ENCODE measurements at places on chromosomes 2 and 18.

DNA sequence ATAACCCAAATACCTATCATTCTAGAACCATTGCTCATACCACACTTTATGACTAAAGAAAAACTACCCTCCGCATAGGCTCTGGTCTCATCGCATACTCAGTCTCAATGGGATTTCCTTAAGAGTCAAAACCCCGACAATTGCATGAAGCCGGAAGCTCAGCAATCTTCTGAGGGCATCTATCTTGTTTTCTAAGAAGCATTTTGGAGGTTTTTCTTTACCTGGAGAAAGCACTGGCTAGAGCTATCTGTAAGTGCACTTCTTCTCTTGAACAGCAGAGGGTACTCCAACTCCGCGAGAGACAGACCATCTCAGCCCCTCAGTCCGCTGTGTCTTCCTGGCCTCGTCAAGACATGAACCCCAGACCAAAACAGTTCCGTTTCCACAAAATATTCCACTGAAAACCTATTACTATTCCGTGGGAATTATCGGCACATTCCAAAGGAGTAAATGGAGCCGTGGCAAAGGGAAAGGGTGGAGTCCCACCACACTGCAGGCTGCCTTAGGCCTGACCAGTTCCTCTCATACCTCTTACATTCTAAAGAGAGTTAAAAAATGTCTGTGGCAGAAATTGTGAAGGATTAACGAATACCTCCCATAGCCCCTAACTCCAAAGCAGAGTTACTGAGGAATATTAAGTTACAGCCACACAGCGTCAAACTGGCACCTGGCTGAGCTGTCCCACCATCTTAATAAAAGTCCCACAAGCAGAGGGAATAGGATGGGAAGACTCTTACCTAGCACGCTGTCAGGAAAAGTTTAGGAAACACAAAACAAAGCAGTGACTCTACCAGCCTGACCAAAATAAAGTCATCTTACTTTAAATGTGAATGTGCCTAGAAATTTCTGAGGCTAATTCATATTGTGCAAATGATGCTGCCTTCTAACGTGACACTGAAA is 325.6 kb upstream of the VRK2 start:
- no peak for DNase-seq

DNA sequence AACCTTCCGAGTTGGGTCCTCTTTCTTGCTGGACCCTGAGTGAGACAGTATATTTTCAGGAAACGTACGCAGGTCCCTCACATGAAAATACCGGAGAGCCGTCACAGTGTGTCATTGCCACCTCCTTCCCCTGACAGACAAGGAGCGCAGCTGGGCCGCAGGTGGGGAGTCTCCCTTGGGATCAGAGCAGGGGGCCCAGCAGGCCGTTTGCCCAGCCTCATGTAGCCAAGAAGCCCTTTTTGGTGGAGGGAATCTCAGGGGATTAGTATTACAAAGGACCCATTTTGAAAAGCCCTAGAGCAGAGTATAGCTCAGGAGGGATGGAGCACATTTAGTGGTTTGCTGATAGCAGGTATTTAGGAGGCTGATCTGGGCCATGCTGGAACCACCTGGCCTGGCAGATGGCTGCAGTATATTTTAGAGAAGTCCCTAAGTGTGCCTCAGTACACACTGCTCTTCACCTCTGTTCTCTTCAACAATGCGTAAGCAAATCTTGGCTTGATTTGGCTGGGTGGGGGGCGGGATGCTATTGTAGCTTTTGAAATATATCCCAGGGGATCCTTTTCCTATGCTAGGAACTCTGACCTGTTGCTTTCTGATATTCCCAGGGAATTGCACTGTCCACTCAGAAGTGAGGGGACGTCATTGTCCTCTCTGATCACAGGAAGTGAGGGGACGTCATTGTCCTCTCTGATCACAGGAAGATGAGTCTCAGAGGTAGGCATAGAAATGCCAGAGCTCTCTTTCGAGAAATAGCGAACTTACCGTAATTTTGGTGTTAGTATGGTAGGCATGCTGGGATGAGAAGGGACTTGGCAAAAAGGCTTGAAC is 171.9 kb downstream of the HRH4 start:
- no peak for DNase-seq

- DNase-seq: no peak
Observed at GRCh38 chr2:174153757-174154680, 94.3 kb downstream of the OLA1 start.

DNA sequence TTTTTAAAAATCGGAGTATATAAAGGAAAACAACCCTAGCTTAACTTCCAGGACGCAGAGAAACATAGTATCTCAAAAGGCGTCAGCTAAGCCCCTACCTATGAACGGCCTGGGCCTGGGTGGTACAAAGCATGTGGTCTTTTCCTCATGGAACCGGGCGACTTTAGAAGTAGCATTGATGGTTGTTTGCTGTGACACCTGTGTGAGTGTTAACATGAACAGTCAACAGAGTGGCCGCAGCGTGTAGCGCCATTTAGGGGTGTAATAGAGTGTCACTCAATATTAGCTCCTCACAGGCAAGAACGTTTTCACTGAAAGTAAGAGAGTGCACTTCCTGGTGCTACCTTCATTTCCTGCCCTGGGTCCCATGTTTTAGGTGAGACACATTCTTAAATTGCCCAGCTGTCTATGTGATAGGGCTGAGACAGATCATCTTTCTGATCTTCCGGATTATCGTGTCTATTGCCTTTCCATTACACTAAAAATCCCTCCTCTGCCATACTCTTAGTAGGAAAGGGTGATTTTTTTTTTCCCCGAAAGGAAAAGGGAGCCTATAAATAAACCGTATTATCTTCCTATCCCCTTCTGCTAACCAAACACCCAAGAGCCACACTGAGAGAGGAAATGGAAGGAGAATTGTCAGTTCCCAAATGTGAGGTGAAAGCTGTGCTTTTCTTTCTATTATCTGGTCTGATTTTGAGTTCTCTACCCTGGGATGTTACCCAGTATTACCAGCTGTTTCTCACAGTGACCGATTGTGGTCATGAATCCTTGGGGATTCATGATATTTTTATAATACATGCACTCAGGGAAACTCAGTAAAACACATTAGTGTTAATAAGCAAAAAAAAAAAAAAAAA is 1.3 kb downstream of the GORASP2 start:
- no peak for DNase-seq

DNA sequence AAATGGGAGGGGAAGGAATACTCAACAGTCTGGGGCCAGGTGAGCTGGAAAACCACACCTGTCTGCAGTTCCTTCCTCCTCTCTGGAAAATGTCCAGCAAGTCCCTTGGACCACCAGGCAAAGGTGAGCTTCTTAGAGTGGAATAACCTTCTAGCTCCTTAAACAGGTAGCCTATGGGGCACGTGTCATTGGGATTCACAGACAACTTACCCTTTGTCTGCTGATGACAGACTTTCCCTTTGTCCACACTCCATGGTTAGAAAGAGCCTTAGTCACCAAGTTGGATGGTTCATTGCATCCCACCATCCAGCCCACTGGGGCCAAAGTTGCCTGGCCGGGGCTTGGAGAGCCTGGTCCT is 98.0 kb upstream of the ITGA6 start:
- no peak for DNase-seq

GRCh38 chr2:236254001-236254400 is 10.2 kb downstream of the ASB18 start:
- no peak for DNase-seq

DNA sequence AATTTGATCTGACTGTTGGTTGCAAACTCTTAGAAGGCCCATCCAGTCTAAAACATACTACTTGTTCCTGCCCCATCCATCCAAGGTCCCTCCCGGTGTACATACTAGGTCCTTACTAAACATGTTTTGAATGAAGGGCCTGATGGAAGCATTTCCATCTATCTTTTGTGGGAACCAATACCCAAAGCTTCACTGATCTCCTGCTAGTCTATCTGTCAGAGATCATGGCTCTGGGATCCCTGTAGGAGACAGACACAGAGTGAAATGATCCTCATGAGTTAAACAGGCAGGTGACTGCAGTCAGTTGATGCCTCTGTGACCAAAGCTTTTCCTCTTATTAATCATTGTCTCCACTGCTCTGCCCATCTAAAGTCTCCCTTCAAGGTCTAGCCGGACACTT is 115.0 kb downstream of the ST6GAL2 start:
- no peak for DNase-seq

DNA sequence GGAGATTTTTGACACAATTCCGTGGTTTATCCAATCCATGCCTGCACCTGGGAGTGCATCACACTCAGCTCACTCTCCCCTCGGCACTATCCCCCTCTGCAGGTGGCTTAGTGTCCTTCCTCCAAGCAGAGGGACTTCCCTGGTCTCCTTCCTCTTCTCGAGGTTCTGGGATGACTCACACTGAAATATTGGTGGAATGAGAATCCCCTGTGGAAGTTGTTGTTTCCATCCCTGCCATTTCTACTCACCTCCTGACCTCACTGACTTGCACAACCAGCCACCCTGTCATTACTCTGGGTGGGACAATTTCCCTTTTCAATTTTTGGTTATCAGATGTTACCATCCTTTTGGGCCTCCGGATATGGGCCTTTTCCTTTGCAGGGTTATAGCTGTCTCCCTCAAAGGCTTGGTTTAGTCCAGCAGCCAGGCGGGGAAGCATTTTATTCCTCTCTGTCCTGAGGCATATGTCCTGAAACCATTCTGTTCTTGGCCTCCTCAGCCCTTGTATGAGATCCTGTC is 59.9 kb downstream of the PTPRM start:
- no peak for DNase-seq

- no peak for DNase-seq
Observed at GRCh38 chr18:23593720-23594119, 7.4 kb upstream of the NPC1 start.

- no peak for DNase-seq
Observed at GRCh38 chr18:42030586-42031182, 75.7 kb downstream of the PIK3C3 start.

DNA sequence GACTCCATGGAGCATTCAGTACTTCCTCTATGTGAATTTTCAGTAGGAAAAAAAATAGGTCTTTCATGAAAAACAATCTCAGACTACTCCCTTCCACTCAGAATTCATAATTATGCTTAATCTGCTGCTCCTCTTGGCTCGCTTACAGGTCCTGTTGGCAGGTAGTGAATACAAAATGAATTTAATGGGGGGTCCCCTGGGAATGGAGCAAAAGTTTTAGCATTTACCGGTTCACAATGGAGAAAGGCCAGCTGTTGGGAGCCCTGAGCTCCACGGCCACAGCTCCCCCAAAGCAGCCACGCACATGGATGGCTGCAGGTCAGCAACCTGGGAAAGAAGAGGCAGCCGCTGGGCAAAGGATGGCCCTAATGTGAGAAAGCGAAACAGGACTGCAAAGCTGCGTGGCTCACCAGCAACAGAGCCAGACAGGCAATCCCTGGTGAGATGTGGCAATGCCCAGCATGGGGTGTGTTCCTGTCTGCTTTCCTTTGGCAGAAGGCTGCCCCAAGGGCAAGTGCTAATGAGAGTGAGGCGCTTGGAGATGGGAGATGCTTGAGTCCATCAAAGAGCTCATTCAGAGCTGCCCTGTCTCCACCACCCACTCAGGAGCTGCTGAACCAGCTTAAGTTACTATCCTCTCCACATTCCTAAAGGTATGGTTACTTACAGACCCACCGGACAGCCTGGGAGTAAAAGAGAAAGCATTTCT is 447.4 kb downstream of the EPHA4 start:
- DNase-seq: no peak

GRCh38 chr18:48294899-48295585 is 114.1 kb downstream of the ZBTB7C start:
- no peak for DNase-seq

DNA sequence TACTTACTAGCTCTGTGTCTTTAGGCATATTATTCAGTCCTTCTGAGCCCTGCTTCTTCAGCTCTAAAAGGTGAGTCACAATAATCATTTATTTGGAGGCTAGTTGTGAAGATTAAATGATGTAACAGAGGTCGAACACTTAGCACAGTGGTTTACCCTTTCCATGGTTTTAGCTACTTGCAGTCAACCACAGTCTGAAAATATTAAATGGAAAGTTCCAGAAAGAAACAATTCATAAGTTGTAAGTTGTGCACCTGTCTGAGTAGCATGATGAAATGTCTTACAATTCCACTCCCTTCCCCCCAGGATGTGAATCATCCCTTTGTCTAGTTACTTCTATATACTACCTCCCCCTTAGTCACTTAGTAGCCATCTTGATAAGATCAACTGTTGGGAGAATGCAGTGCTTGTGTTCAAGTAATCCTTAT is 217.6 kb upstream of the THUMPD2 start:
- DNase-seq: no peak

- DNase-seq: no peak
Observed at GRCh38 chr2:202129841-202130240, 56.8 kb downstream of the KIAA2012 start.

- no peak for DNase-seq
Observed at GRCh38 chr2:206991070-206991469, 51.8 kb downstream of the CPO start.

- DNase-seq: no peak
Observed at GRCh38 chr2:192236136-192236535, 41.4 kb upstream of the TMEFF2 start.

DNA sequence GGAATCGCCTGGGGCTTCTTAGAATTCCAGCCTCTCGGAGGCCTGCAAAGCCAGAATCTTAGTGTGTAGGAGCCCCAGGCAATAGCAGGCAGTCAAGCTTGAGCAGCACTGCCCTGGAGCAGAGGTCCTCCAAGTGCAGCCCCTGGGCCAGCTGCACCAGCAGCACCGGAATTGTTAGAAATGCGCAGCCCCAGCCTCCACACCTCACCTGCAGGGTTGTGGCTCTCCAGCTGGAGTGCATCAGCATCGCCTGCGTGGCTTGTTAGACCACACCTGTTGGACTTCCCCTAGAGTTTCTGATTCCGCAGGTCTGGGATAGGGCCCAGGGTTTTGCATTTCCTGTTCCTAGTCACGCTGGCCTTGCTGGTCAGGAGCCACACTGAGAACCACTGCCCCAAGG is 100.3 kb downstream of the ASAP2 start:
- DNase-seq: no peak

GRCh38 chr2:54428108-54428831 is 27.9 kb upstream of the SPTBN1 start:
- no peak for DNase-seq

- no peak for DNase-seq
Observed at GRCh38 chr2:144686518-144687215, 166.7 kb upstream of the ZEB2 start.

GRCh38 chr18:21855432-21855831 is 114.8 kb downstream of the MIB1 start:
- DNase-seq: no peak

DNA sequence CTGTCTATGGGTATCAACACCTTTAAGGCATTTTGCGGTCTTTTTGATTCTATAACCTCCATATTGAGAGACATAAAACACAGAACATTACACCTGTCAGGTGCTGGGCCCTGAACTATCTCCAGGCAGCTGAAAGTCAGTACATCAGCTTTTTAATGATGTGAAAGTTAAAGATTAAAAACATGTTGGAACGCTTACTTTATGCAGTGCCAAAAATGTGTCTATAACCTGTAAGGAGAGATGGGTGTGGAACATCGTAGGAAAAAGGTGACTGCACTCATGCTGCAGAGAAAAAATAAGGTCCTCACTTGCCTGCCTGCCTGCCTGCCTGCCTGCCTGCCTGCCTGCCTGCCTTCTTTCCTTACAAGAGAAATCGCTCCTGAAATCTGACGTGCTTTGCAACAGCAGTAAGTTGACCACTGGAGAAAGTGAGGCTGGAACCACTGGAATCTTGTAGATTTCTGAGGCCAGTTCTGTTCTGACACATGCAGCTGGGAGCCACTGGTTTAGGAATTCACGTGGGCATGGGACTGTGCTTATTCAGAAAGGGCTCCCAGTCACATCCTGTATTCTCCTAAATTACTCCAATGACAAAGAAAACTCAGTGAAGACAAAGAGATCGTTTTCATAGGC is 34.1 kb downstream of the BCL11A start:
- no peak for DNase-seq

All from stimulated activated CD8-positive, alpha-beta memory T cell treated with anti-CD3 and anti-CD28 coated beads, Interleukin-15, amount 100 ng/mL, for 4 hours (primary cell).